Ovary (tissue), 10 donors: ENCODE measurements at places on chromosomes 5 and 9. TPM values are rescaled to one million over a fixed set of nuclear protein-coding genes. Genes with fewer than 3 reads are reported as not detected.

The ATP10B gene
- 0.10 TPM for polyA plus RNA-seq

The RAD17 gene
- polyA plus RNA-seq = 16.9 TPM

The CCDC183 gene
- 3.1 TPM for polyA plus RNA-seq

The GRXCR2 gene
- polyA plus RNA-seq = not detected

The OCLN gene
- polyA plus RNA-seq = 0.70 TPM

The PIGO gene
- 20.4 TPM for polyA plus RNA-seq

The CENPK gene
- 1.7 TPM for polyA plus RNA-seq
